Stimulated activated CD8-positive, alpha-beta memory T cell treated with anti-CD3 and anti-CD28 coated beads, Interleukin-4, amount 100 ng/mL, for 48 hours (primary cell): ENCODE measurements at places on chromosomes 16 and 17.

GRCh38 chr16:71297341-71297634, 8.1 kb upstream of the CMTR2 start:
- no peak for DNase-seq

DNA sequence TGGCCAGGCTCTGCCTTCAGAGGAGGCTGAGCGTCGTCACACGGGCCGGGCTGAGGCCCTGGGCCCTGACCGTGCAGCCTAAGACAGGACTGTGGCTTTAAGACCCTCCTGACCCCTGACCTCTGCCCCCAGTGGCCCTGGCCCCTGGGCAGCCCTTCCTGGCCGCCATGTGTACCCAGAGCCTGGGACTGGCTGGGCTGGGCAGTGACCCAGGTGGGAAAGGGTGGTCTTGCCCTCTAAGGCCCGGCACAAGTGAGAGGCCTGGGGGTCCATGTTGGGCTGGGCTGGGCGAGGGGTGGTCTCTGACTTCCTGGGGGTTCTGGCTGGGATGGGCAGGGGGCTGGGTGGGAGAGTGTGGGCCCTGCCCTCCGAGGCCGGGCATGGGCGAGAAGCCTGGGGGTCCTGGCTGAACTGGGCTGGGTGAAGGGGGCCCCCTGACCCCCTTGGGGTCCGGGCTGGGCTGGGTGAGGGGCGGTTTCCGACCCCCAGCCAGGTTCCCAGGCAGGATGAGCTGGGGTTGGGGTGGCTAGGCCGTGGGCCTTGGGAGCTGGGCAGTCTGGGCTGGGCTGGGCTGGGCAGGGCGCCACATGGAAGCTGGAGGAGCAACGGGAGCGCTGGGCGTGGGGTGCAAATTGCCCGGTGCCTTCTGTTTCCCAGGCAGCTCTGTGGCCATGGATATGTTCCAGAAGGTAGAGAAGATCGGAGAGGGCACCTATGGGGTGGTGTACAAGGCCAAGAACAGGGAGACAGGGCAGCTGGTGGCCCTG, at the start of gene CDK3:
TSS of gene CDK3 (plus strand) at position 101 of the 767 bp plus-strand sequence. CDS start at position 672, 571 bp downstream.
- DNase-seq: no peak

GRCh38 chr16:21301895-21302291, 23.8 kb upstream of the CRYM start:
- no peak for DNase-seq

GRCh38 chr16:1401758-1402154, 12.7 kb downstream of the UNKL start:
- no peak for DNase-seq

DNA sequence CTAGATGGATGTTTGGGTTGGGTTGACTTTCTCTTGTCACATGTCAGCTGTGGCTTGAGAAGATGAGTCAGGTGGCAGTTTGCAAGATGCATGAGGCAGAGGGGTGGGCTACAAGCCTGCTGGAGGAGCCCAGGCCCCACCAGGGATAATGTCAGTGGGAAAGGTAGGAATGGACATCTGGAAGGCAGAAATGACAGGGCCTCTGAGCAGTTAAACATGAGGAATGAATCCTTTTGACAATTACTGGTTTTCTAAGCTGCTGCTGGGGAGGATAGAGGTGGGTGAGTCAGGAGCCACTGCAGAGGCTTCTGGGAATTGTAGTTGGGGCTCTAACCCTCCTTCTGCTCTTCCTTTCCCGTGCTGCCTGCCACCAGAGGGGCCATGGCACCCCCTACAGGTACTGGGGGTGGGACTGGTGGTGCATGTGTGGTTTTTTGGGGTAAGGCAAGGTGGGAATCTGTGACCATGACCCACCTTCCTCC, 15.7 kb downstream of the SLC52A1 start:
- peak; percentile 65 for DNase-seq
